Fibroblast of villous mesenchyme (primary cell): ENCODE measurements at places on chromosomes 11 and 22. TPM values are rescaled to one million over a fixed set of nuclear protein-coding genes. Genes with fewer than 3 reads are reported as not detected.

Gene ACR
- total RNA-seq: not detected in 2 replicates

DNA sequence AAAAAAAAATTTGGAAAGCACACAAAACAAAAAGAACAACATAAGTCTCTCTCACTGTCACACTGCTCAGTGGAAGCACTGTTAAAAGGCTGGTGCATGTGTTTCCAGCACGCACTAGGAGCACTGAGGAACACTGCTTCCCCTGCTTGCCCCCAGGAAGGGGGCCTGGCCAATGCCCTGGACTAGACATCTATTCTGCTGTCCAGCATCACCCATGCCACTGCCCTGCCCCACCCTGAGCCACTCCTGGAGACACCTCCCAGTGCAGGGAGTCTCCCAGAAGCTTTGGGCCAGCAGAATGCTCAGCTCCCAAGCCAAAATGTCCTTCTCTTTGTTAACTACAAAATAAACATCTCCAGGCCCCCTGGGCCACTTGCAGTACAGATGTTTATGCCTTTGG, 49.7 kb upstream of the EMID1 start:
- no peak for DNase-seq

Gene SYCE3
- total RNA-seq: not detected in 2 replicates

DNA sequence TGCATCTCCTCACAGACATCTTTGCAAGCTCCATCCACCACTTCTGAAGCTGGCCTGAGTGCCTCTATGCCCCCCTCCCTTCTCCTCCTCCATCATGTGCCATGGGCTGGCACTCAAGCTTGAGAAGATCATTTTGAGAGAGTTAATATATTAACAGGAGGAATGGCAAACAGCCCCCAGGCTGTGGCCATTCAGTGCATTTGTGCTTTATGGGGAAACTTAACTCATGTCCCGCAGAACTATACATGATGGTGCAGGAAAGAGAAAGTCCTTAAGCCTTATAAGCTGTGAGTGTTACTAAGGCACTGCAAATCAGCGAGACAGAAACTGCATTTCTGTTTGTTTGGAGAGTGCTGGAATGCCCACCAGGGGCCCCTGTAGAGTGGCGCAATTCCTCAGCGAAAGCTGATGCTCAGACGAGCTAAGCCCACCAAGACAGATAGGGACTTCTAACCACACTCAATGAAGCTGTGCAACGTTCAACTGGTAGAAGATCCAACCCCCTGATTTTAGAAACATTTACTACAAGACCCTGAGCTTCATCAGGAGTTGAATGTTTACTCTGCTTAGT, 26.8 kb upstream of the PHLDA2 start:
- DNase-seq: peak; percentile 60

DNA sequence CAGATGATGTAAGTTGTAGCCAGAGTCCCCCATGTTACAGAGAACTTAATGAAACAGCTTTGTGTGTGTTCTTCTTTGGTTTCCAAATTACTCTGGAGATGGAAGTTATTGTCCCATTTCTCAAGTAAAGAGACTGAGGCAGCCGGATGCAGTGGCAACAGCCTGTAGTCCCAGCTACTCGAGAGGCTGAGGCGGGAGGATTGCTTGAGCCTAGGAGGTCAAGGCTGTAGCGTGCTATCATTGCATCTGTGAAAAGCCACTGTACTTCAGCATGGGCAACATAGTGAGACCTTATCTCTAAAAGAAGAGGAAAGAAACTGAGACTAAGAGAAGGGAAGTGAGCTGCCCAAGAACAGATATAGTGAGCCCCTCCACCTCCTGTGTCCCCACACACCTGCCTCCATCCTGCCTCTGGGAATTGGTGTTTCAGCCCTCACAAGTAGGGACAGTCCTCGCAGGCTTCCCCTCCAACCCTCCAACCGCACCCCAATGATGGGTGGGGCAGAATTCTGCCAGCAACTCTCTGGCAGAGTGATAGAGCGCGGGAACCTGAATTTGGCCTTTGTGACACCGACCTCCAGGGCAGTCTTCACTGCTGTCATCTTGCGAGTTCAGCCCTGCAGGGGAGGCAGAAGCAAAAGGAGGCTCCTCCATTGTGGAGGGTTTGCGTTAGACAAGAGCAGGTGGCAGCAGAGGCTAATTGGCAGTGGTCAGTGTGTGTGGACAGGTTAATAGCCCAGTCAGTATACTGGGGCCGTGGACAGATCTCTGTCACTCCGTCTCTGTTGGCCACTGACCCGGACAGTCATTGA, 1.6 kb downstream of the PDXP start:
- DNase-seq: no peak

- no peak for DNase-seq
Observed at GRCh38 chr11:120516461-120517389, 5.2 kb downstream of the GRIK4 start.

DNA sequence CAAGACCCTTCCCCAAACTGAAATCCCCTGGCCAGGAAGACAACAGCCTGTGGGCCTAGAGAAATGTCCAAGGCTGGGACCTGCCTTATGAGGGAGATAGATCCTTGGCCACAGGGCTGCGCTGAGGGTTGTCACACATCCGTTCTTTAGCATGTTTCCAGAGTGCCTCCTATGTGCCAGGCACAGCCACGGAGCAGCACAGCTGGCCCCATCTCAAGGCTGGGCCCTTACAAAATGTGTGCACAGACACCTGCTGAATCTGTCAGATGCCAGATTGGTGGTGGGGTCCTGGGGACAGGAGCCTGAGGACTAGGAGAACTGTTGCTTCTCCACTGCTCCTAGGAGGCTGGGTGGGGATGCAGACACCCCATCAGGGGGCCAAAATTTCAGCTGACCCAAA, 11.2 kb downstream of the GRIK4 start:
- DNase-seq: no peak

Gene SCN3B
- total RNA-seq: under 0.01 and 0.43 TPM in 2 replicates

DNA sequence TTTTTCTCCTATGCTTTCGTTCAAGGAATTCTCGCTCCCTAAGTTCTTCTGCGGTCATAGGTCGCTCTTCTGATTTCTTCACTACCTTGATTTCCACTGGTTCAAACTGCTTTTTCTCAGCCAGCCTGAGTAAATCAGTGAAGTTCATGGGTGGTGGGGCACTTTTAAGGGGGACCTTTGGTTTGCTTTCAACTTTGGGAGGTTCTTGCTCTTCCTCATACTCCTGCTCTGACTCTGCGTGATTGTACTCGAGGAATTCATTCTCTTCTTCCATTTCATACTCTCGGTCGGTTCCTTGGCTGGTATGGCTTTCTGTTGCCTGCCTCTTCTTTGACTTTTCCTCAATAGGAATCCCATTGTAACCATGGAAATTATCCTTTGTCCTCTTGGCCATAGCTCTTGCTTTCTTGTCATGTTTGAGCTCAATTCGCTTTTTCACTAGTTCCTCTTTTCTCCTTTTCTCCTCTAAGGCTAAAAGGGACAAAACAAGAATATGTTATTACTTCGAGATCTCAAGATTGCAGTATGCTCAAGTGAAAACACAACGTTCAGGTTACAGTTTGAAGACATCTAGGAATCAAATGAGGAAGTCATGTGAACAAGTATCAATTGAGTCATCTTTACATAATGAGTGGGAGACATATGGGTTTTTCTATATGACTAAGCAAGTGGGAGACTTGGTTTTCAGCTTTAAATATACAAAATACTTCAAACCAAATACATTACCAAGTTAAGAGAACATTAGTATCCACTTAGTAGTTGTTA, 16.2 kb downstream of the MISFA start:
- no peak for DNase-seq

GRCh38 chr11:62050716-62051115, 73.1 kb upstream of the INCENP start:
- no peak for DNase-seq
